CD14-positive monocyte (primary cell): ENCODE measurements at places on chromosomes 12 and 14. TPM values are rescaled to one million over a fixed set of nuclear protein-coding genes. Genes with fewer than 3 reads are reported as not detected.
A peak's percentile ranks its signal among the peaks of the same experiment; 100 is the strongest.

Gene AGAP2
- 3.4 and 5.1 TPM in 2 replicates for polyA plus RNA-seq

DNA sequence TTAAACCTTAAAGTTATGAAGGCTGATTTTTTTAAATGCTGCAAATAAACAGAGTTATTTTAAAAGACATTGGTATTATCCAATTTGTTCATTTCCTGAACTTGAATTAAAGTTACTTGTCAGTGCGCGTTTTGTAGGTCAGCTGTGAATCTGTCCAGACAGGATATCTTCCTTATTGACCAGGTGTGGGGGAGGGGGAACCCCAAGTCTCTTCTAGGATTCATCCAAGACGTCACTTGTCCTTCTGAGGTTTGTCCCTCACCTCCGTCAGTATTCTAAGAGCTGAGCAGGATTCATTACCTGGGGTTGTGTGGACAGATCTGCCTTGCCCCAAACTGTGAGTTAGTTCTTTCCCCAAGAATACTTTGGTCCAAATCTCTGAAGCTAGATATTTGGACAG lies 8.8 kb upstream of the PRIMA1 start:
- no peak for DNase-seq

- DNase-seq: no peak
Measured at GRCh38 chr12:14390870-14391530, 25.5 kb downstream of the ATF7IP start.

- no peak for DNase-seq
Measured at GRCh38 chr14:88933191-88933590, 108.7 kb downstream of the TTC8 start.

GRCh38 chr12:26046203-26046602 lies 78.6 kb downstream of the BHLHE41 start:
- DNase-seq: no peak

Gene SEC23A
- 36.4 TPM for polyA plus RNA-seq

DNA sequence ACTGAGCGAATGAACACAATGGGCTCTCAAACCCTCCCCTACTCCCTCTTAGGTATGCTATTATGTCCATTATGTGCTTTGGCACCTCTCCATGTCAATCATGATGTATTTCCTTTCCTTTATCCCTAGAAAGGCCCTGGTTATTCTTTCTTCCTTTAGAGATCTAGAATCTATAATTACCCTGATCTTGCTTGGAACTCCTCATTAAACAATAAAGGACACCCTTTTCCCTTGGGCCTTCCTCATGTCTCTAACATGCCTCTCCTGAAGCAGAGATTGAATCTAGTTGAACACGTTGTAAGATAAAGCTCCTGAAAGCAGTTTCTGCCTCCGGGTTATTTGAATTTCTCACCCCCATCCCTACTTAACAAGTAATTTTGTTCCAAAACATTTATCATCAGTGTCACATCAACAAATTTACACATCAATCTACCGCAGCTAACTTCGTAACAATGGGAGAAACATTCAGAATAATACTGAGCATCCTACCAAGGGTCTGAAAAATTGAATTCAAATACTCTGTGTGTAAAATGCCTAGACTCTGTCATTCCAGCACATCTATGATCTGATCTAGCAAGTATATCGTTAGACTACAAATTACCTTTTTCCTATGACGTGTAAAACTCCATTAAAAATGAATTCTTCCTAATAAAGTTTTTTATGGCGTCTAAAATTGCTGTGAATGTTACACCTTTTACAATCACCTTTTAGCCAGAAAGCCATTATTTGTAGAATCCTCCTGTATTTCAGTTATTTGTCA lies 5.4 kb downstream of the USP44 start:
- DNase-seq: no peak

DNA sequence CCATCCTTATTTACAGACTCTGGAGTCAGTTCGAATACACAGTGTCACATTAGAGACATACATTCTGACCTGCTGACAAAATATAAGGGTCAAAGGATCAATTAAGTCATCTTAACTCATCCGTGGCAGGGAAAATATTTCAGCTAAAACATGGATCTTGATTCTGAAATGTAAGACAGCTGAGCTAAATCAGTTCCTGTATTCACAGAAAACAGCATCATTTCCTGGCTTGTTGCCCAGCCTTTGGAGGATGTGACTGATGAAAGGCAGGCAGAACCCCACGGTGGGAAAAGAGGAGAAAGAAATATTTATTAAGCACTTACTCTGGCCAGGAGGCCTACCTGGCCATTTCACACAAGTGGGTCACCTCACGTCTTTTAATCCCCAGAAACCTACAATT lies 101.9 kb downstream of the GAS2L3 start:
- peak; percentile 12 for DNase-seq

DNA sequence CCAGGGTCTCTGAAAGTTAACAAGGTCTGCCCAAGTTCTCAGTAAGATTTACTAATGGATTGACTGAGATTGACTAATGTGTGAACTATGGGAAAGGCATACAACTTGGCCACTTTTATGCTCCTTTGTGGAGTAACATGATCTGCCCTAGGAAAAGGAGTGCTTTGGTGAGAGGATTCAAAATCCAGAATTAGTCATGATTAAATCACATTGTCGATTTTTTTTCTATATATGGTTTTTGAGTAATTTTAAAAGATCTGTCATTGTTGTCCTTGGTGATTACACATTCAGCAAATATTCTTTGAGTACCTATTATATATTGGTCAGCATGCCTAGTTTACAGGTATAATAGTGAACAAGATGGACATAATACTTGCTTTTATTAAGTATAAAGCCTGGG lies 147.7 kb upstream of the SYT10 start:
- DNase-seq: no peak

Gene CELA1
- polyA plus RNA-seq: not detected in 2 replicates

- DNase-seq: no peak
Measured at GRCh38 chr14:42950363-42950762, 1343.7 kb downstream of the LRFN5 start.

Gene ANO4
- polyA plus RNA-seq: not detected

- DNase-seq: no peak
Measured at GRCh38 chr12:87809916-87810315, 219.3 kb downstream of the C12orf50 start.

- peak; percentile 60 for DNase-seq
Measured at GRCh38 chr12:63963868-63964267, 119.4 kb downstream of the SRGAP1 start.

- DNase-seq: no peak
Measured at GRCh38 chr12:13148485-13148847, 45.0 kb upstream of the GSG1 start.

GRCh38 chr14:77615361-77616132 lies 890 bp downstream of the SPTLC2 start:
- no peak for DNase-seq

DNA sequence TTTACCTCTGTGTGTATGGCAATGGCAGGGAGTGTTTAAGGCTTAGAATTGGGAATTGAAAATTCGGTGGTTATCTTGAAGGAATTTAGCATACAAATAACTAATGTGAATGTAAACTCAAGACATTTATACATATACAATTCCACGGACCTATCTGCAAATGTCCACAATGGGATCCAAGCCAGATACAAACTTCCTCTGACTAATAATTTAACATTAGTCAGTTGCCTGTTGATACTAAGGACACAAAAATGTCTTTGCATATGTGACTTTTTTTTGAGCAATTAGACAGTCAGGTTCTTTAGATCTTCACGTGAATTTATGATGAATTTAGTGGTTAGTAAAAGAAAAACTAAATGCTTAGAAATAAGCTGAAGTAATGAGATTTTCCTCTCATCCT lies 40.5 kb downstream of the ESR2 start:
- DNase-seq: no peak

DNA sequence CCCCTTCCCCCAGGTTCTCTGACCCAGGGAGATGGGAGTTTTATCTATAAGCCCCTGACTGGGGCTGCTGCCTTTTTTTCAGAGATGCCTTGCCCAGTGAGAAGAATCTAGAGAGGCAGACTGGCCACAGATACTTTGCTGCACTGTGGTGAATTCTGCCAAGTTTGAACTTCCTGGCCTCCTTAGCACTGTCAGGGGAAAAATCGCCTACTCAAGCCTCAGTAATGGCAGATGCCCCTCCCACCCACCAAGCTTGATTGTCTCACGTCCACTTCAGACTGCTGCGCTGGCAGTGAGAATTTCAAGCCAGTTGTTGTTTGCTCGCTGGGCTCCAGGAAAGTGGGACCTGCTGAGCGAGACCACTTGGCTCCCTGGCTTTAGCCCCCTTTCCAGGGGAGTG lies 31.7 kb downstream of the KLRK1 start:
- no peak for DNase-seq

GRCh38 chr12:89760783-89761182 lies 52.1 kb upstream of the ATP2B1 start:
- DNase-seq: peak; percentile 46

GRCh38 chr12:132739600-132740312 lies 21.9 kb downstream of the ANKLE2 start:
- DNase-seq: no peak

DNA sequence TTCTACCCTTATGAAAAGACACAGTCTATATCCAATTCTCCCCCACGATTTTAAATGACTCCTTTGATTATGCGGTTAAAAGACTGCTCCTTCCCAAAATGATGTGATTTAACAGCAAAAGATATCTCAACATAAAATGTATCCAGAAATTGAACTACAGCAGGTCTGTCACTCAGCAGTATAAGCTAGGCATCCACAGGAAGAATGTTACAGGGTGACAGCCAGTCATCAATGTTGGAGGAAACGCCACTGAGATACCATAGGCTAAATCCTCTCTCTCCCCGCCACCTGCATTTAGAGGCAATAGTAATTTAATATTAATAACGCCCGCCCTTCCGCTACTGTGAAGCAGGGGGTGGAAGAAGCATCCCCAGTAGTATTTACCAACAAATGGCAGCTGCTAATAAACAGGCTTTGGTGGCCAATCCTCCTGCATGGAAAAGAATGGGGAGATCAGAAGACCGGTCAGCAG lies 613 bp downstream of the RECQL start:
- DNase-seq: no peak

DNA sequence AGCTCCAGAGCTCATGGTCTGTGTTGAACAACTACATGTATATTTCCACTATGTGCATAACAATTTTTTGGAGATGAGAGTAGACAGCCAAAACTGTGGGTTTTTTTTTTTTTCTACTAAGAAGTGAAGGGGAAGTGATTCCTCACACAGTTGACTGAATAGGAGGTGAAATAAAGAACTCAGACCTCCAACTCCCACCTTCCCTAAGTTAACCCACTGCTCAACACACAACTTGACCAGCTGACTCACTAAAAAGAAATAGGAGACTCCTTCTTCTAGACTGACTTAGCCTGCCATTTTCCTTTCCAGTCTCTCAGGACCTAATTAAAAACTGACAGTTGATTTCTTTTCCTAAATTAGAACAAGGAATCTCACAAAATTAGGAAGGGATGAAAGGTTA lies 1.7 kb downstream of the M6PR start:
- peak; percentile 45 for DNase-seq

GRCh38 chr14:72253503-72253902 lies 321.3 kb downstream of the RGS6 start:
- no peak for DNase-seq

DNA sequence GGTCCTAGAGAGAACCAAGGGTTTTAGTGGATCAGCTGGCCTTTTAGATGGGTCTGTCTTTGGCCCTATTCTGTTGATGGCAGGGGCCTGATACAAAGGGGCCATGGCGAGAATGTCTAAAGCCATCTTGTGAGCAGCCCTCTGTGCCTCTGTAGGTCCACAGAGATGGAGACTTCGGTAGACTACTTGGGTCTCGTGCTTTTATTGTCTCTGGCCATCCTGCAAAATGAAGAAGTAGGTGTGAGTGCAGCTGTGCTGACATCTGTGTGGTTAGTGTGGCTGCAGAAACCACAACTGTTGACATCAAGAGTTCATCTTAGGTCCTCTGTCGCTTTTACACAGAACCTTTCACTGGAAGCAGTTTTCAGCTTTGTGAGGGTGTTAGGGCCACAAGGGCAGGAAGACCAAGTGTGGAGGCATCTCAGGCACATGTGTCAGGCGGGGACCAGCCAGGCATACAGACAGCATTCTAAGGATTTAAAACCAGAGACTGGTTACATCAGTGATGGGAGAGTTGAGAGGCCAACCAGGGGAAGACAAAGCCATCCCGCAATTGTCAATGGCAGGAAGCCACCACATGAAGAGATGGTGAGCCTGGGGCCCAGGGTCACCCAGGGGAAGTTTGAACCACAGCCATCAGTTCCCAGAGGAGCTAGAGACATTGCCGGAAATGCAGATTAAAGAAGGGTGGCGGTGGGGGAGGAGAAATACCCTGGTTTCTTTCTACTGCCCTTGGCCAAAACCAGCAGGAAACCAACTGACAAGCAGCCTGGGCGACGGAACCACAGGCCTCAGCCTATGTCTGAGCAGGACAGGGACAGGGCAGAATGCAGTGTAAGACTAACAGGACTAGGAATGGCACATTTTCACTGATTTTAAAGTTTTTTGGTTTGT lies 13.0 kb upstream of the TPCN1 start:
- peak; percentile 85 for DNase-seq

DNA sequence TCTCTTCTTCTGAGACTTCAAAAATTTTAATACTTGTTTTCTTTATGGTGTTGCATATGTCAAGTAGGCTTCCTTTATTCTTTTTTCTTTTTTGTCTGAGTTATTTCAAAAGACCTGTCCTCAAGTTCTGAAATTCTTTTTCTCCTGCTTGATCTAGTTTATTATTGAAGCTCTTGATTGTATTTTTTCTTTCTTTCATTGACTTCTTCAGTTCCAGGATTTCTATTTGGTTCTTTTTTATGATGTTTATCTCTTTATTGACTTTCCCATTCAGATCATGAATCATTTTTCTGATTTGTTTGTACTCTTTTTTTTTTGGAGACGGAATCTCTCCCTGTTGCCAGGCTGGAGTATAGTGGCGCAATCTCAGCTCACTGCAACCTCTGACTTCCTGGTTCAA lies 34.1 kb downstream of the IFT43 start:
- no peak for DNase-seq

DNA sequence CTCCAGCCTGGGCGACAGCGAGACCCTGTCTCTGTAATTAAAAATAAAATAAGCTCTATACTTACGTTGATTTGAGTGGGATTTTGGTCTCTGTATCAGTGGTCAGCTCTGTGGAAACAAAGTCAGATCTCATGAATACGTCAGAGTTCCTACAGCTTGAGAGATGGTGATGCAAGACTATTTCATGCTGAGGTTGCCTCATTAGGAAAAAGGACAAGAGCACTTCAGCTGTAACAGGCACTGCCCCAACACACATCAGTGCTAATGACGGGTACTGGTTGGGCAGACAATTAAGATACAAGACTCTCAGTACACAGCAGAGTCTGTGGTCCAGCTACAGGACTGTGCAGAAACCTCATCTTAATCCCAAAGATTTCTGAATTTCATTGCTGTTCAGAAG lies 246.4 kb upstream of the AMIGO2 start:
- DNase-seq: no peak

Gene ZNF410
- 42.5 TPM for polyA plus RNA-seq

DNA sequence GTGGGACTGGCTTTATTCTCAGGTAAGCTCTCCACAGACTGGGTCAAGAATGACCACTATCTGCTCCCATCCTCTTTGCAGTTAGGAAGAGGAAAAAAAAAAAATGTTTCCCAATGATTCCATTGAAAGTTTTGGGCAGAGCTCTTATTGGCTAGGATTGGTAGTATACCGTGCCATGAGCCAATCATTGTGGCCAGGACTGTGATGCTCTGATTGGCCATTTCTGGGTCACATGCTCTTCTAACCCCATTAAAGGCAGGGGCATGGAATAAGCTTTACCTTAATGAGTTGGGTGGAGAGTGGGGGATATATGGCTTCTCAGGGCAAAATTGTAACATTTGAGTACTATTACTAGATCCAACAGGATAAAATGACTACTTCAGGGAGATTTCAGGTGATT lies 49.4 kb upstream of the WSCD2 start:
- DNase-seq: no peak

Gene LTBR
- 108 and 149 TPM in 2 replicates for polyA plus RNA-seq

- no peak for DNase-seq
Measured at GRCh38 chr14:89185919-89186855, 230.8 kb downstream of the FOXN3 start.
